Uterine smooth muscle cell (primary cell): ENCODE measurements at places on chromosomes 1 and 21. TPM values are rescaled to one million over a fixed set of nuclear protein-coding genes. Genes with fewer than 3 reads are reported as not detected.

The KRTAP7-1 gene
- total RNA-seq: not detected in 2 replicates

The DNAH14 gene
- 24.3 and 34.0 TPM in 2 replicates for total RNA-seq

The ANKRD65 gene
- total RNA-seq: 0.77 and 0.87 TPM in 2 replicates

The KIF14 gene
- 8.5 and 32.2 TPM in 2 replicates for total RNA-seq

The IGSF5 gene
- total RNA-seq: 0.25 TPM in 1 of 2 replicates, not detected in the other

The MAEL gene
- total RNA-seq: not detected in 2 replicates

The CDCA8 gene
- total RNA-seq: 5.2 and 27.9 TPM in 2 replicates

The NTRK1 gene
- total RNA-seq: not detected in 2 replicates

The F3 gene
- 7.0 and 16.9 TPM in 2 replicates for total RNA-seq

The CKS1B gene
- total RNA-seq: 77.5 and 224 TPM in 2 replicates

The GJA5 gene
- total RNA-seq: 0.44 and 0.50 TPM in 2 replicates

The ALG14 gene
- 2.9 TPM in 2 replicates for total RNA-seq

The CELA3A gene
- not detected in 2 replicates for total RNA-seq

The VAMP3 gene
- 74.5 and 86.2 TPM in 2 replicates for total RNA-seq

The PCAT6 gene
- not detected in 2 replicates for total RNA-seq

The CYP4Z1 gene
- total RNA-seq: not detected in 2 replicates

The LCE1C gene
- not detected in 2 replicates for total RNA-seq
